Activated T-cell treated with anti-CD3 and anti-CD28 coated beads, Interleukin-2, amount 50 U/mL, for 4 hours (primary cell): ENCODE measurements at places on chromosomes 11 and 22. TPM values are rescaled to one million over a fixed set of nuclear protein-coding genes. Genes with fewer than 3 reads are reported as not detected.

DNA sequence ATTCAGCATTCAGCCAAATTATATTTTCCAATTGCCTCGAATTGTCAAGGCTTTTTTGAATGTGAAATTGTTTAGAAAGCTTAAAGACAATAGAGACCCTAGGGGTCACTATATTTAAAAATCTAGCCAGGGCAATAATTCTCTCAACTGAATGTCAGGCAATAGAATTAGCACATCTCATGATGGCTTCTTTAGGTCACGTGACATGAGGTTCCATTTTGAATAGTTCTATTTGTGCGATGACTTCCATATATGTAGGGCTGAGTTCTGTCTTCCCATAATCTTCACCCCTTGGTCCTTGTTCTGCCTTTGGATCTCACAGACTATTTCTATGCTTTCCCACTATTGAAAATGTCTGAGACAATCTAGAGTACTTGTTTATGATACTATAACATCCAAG lies 527.7 kb upstream of the KIRREL3 start:
- DNase-seq, result no peak

Gene SLC22A25
- total RNA-seq, result not detected

DNA sequence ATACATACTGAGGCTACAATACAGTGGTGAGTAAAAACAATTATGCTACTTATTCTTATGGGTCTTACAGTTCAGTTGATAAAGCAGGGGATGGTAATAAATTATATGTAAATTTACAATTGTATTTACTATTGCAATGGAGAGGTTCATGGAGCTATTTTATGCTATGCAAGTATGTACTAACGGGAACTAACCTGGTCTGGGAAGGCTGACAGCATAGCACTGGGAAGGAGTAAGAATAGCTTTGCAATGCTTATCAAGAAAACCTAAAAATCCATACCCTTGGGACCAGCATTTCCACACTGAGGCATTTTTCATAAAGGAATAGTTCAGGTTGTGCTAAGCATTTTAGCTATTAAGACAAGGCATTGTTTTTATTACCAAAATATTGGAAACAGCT lies 700.6 kb downstream of the NELL1 start:
- DNase-seq, result no peak

DNA sequence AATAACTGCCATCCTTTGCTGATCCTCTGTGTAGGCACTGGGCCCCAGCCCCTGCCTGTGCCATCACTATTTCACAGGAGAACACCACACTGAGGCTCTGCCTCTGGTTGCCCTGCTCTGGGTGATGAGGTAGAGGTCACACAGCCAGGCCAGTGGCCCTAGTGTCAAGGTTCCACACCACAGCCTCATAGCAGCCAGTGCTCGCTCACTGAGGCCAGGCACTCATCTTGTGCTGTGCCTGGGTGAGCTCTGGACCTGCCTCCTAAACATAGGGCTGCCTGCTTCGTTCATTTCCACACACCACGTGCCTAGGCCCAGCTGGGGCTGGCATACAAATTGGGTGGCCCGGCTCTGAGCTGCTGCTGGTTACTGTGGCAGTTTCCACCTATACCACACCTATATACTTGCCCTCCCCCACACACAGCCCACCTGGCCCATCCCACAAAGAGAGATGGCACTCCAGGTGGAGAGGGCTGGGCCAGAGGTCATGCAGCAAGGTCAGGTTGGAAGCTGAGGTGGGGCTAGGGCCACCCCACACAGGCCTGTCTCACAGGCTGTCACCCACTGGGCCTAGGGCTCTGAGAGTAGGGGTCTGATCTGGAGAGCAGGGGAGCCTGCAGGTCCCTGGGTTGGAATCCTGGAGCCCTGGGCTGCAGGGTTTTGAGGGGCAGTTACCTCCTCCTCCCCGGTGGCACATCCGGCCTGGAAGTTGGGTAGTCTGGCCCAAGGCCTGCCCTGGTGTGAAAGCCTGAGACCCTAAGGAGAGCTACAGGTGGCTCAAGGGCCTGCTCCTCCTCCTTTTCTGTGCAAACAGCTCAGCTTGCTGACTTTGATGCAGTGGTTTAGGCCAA lies 11.2 kb downstream of the KCNQ1OT1 start:
- no peak for DNase-seq

- peak; percentile 86 for DNase-seq
Observed at GRCh38 chr11:65572356-65573051, at the start of gene FAM89B. TSS of gene FAM89B (plus strand) at chr11:65572538. CDS start at chr11:65572670, 132 bp downstream.

DNA sequence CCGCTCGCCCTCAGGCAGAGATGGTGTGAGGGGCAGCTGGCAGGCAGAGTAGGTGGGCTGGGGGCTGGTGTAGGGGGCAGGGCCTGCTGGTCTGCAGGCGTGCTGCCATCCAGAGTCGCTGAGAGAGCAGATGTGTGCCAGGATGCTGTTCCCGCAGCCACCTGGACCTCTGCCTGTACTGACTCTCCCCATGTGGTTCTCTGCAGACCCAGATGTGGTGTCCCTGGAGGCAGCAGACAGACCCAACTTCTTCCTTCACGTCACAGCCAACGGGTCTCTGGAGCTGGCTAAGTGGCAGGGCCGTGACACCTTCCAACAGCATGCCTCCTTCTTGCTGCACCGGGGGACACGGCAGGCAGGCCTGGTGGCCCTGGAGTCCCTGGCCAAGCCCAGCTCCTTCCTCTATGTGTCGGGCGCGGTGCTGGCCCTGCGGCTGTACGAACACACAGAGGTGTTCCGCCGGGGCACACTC lies 58.6 kb downstream of the OTOG start:
- DNase-seq, result no peak

DNA sequence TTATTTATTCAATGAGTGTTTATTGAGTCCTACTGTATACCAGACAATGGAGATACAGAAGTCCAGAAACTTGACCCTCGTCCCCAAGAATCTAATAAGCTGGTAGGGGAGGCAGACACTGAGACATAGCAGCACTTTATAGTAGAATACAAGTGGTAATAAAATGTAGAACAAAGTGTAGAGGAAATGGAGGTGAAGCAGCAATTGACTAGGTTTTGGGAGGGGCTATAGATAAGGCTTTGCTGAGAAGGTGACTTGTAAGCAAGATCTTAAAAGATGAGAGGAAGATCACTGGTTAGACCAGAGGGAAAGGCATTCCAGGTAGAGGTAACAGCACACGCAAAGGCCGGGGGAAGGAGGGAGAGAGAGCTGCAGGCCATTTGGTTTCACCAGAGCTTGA lies 57.3 kb downstream of the ZBTB16 start:
- no peak for DNase-seq
